ENCODE measurements at places on chromosomes 2 and 18.

DNA sequence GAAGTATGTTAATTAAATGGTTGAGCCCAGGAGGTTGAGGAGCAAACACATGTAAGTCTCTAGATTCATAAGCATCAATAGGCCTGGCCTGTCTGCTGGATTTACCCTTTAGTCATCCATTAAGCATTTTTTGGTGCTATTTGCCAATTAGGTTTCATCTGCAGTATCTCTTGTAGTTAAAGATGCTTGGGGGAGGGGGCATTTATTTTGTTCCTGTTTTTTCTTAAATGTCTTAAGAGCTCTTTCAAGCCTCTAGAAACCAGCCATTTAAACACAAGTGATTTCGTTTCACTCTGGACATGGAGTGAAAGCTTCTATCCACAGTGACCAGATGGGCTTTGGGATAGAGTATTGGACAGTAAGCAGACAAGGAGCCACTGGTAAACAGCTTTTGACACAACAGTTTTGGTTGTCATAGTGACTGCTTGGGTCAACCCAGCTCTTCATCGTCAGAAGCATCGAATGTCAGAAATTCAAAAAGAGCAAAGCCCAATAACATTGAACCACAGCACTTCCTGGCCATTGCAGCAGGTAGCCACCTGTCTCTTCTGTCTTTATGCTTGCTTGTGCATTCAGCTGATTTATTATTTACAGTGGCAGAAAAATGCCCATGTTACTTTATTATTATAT lies 4.9 kb downstream of the QPCT start:
- H3K36me3 ChIP-seq: no peaks in the 10 kb centered on the region
- H3K4me3 ChIP-seq: no peak overlapping the region
- H3K27ac ChIP-seq: no peak overlapping the region

DNA sequence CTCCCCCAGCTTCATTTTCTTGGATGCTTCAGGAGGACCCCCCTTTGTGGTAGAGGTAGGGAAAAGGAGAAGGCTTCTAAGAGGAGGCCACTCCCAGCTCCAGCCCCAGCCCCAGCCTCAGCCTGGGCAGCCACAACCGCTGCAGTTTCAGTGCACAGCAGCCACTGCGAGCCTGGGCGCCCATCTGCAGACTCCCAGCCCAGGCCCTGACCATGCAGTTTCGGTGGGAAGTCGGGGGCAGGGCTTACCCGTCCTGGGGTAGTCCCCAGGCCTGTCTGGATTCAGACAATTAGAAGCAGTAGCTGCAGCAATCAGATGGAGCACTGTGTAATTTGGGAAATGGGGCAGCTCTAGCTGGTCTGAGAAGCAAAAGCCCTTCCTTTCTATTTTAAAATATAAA lies 28.6 kb downstream of the ITM2C start:
- peaks cover 14% of the 10 kb centered on the region for H3K27me3 ChIP-seq
- no peaks in the 10 kb centered on the region for H3K36me3 ChIP-seq
- peaks cover 62% of the 10 kb centered on the region for H3K4me1 ChIP-seq
- H3K4me3 ChIP-seq: no peak overlapping the region

DNA sequence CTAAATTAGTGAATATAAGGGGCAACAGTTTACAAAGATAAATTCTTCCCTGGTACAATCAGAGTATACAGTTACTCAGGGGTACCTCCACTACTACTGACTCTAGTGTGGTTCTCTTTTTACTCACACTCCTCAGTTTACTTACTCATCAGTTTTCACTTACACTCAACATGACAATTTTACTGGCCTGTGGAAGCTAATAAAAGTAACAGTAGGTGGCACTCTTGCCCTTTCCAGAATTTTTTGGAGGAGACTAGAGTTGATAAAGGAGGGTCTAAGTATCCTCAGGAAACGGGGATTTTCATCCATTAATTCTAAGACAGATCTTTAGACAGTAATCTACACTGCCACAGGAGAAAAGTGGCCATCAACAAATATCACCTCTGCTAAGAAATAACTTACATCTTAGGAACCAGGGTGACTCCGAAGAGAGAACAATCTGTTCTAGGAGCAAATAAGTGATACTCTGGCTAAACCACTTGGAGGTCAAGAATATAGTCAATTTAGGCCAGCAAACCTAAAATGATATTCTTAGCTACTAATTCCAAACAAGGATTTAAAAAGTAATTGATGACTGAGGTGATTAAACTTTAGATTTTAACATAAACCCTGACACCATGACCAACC lies 61.3 kb downstream of the ATL2 start:
- H3K4me1 ChIP-seq: peaks cover 13% of the 10 kb centered on the region
- H3K27ac ChIP-seq: no peak overlapping the region
- no peak overlapping the region for H3K4me3 ChIP-seq
- no peak for DNase-seq
- peaks cover 55% of the 10 kb centered on the region for H3K36me3 ChIP-seq

GRCh38 chr2:24412812-24413211 lies 52.5 kb upstream of the ITSN2 start:
- DNase-seq: no peak
- no peaks in the 10 kb centered on the region for H3K36me3 ChIP-seq
- H3K27ac ChIP-seq: no peak overlapping the region
- no peaks in the 10 kb centered on the region for H3K4me1 ChIP-seq
- H3K27me3 ChIP-seq: peaks cover 1% of the 10 kb centered on the region
- H3K4me3 ChIP-seq: no peak overlapping the region

- H3K4me3 ChIP-seq: no peak within 1 kb of the TSS
- peaks cover 4% of the 10 kb centered on the region for H3K27me3 ChIP-seq
- H3K36me3 ChIP-seq: peaks cover 38% of the 10 kb centered on the region
These were observed at the start of gene DQX1 for GRCh38 chr2:74525717-74526648. Gene DQX1, minus strand, starts transcription at chr2:74526231. Its CDS starts 502 bp downstream, at chr2:74525729.

- no peak for DNase-seq
- no peak overlapping the region for H3K4me3 ChIP-seq
- H3K36me3 ChIP-seq: peaks cover 1% of the 10 kb centered on the region
- peak overlapping the region; percentile 91 for H3K27ac ChIP-seq
- H3K4me1 ChIP-seq: peaks cover 28% of the 10 kb centered on the region
- H3K27me3 ChIP-seq: no peaks in the 10 kb centered on the region
These were observed 214.2 kb upstream of the ACVR2A start for GRCh38 chr2:147630585-147630984.

GRCh38 chr2:161036926-161037325 lies 123.3 kb upstream of the TANK start:
- H3K27me3 ChIP-seq: no peaks in the 10 kb centered on the region
- no peak overlapping the region for H3K4me3 ChIP-seq
- H3K4me1 ChIP-seq: no peaks in the 10 kb centered on the region
- DNase-seq: no peak
- no peaks in the 10 kb centered on the region for H3K36me3 ChIP-seq
- no peak overlapping the region for H3K27ac ChIP-seq

GRCh38 chr2:29689666-29690065 lies 231.7 kb downstream of the ALK start:
- no peaks in the 10 kb centered on the region for H3K36me3 ChIP-seq
- H3K4me1 ChIP-seq: no peaks in the 10 kb centered on the region
- DNase-seq: no peak
- peaks cover 9% of the 10 kb centered on the region for H3K27me3 ChIP-seq
- H3K27ac ChIP-seq: no peak overlapping the region

- no peak for DNase-seq
- H3K4me3 ChIP-seq: no peak within 1 kb of the TSS
- no peak within 1 kb of the TSS for H3K27ac ChIP-seq
- H3K27me3 ChIP-seq: no peaks in the 10 kb centered on the region
These were observed at the start of gene ANKRD23 for GRCh38 chr2:96843538-96844268. Gene ANKRD23, minus strand, starts transcription at chr2:96844021. Its CDS starts 29 bp downstream, at chr2:96843992.

- DNase-seq: no peak
- H3K36me3 ChIP-seq: no peaks in the 10 kb centered on the region
- H3K4me1 ChIP-seq: no peaks in the 10 kb centered on the region
- no peaks in the 10 kb centered on the region for H3K27me3 ChIP-seq
- H3K4me3 ChIP-seq: no peak overlapping the region
These were observed 90.7 kb downstream of the NCKAP5 start for GRCh38 chr2:133477616-133477990.

DNA sequence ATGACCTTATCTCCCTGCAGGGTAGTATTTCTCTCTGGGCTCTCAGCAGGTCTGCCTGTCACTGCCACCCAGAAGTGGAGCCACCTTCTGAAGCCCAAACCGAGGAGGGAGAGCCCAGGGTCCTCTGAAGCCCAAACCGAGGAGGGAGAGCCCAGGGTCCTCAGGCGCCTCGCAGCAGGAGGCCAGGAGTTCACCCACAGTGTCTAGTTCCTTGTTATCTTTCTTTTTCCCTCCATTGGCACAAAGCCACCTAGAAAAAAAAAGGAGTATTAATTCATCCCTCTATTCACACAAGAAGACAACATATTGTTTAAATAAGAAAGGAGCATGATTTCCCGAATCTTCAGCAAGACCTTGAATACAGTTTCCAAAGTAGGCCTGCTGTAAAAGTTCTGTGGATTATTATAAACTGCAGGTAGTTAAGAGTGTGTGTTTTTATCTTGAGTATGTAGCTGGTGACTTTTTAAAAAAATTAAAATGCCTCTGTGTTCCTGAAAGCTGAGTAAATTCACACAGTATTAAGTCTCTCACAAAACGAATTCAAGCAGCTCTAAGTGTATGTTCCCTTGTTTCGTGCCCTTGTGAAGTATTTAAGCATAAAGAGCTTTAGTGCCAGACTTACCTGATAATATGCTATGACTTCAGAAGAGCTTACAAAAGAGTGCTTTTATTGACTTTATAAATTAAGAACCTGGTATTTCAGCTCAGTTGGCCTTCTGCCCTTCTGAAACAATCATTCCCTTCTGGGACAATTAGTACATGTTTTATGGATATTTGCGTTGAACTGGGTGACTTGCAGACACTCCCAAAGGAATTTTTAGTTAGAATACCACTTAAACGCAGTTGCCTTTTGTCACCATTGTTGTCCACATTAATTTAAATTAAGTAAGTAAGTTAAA lies 11.7 kb upstream of the GRHL1 start:
- peaks cover 4% of the 10 kb centered on the region for H3K4me1 ChIP-seq
- H3K27ac ChIP-seq: no peak overlapping the region
- DNase-seq: no peak
- H3K27me3 ChIP-seq: peaks cover 3% of the 10 kb centered on the region

- H3K36me3 ChIP-seq: no peaks in the 10 kb centered on the region
- H3K27me3 ChIP-seq: peaks cover 17% of the 10 kb centered on the region
- DNase-seq: no peak
- H3K27ac ChIP-seq: no peak overlapping the region
- no peak overlapping the region for H3K4me3 ChIP-seq
These were observed 20.3 kb downstream of the LONRF2 start for GRCh38 chr2:100301881-100302584.

DNA sequence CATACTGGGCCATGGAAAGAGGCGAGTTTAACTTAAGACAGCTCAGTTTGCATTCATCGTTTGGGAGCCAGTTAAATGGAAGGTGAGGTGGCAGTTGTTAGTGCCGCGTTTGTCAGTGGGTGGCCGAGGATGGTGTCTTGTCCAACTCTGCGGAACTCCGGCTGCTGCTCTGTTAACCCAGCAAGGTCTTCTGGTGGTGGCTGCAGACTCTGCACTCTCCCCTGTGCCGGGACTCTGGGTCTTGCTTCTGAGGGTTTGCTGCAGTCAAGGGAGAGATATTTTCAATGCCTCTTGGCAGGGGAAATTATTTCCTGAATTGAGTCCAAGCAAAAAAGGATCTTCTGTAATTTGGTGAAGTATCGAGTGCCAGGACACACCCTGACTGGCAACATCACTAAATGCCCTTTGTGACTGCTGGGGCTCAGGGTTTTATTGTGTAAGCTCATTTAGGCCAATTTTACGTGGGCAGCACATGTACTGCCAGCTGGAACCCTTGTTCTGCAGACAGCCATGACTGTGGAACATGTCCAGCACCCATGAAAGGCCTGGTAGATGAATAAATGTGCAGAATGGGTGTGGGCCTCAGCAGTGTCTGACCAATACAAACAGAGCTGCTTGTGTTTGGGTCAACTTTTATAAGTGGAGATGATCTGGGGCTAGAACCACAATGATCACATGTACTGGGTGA lies 58.1 kb downstream of the IL1R2 start:
- no peak overlapping the region for H3K27ac ChIP-seq
- H3K27me3 ChIP-seq: peaks cover 24% of the 10 kb centered on the region
- H3K36me3 ChIP-seq: no peaks in the 10 kb centered on the region
- H3K4me3 ChIP-seq: no peak overlapping the region
- peaks cover 6% of the 10 kb centered on the region for H3K4me1 ChIP-seq

GRCh38 chr2:11828933-11829323 lies 82.5 kb downstream of the LPIN1 start:
- no peaks in the 10 kb centered on the region for H3K27me3 ChIP-seq
- no peak overlapping the region for H3K27ac ChIP-seq
- peaks cover 10% of the 10 kb centered on the region for H3K36me3 ChIP-seq
- no peak for DNase-seq

DNA sequence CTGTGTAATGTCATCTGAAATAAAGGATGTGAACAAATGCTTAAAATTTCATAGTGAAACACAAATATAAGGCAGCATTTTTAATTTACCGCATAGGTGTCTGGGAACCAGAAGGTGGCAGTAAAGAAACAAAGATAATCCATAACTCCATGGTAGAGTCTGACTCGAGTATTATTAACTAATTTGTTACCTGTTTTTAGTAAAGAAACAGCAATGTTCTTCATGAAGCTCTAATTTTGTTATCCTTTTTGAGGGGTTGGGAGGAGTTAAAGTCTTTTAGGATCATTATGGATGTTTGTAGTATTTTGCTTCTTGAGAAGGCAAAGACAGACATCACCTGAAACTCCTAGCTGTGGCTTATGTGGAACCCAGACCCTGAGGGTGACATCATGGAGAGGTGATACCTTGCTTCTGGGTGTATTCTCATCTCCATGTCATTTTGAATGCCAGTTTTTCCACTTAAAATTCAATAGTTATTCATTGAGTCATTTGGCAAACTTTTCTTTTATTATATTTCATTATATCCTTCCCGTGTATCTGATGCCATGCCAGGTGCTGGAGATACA lies 286.2 kb upstream of the EPAS1 start:
- peaks cover 7% of the 10 kb centered on the region for H3K36me3 ChIP-seq
- no peak for DNase-seq
- peaks cover 2% of the 10 kb centered on the region for H3K4me1 ChIP-seq
- no peaks in the 10 kb centered on the region for H3K27me3 ChIP-seq

DNA sequence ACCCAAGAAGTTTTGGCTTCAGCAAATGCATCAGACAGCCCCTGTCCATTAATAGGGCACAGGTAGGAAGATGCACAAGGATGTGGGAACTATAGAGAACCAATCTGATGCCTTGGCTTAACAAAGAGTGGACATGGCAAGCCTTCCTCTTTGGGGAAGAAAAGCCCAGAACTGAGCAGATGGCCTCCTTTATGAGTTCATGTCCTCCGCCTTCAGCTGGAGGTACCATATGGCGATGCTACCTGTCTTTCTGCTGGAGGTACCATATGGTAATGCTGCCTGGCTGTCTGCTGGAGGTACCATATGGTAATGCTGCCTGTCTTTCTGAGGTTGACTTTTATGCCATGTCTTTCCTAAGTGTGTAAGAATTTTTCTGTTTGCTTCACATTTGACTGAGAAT lies 6.0 kb downstream of the RETREG2 start:
- H3K27ac ChIP-seq: peak overlapping the region; percentile 17
- H3K4me3 ChIP-seq: no peak overlapping the region
- peaks cover 45% of the 10 kb centered on the region for H3K4me1 ChIP-seq
- peaks cover 30% of the 10 kb centered on the region for H3K36me3 ChIP-seq
- H3K27me3 ChIP-seq: no peaks in the 10 kb centered on the region

DNA sequence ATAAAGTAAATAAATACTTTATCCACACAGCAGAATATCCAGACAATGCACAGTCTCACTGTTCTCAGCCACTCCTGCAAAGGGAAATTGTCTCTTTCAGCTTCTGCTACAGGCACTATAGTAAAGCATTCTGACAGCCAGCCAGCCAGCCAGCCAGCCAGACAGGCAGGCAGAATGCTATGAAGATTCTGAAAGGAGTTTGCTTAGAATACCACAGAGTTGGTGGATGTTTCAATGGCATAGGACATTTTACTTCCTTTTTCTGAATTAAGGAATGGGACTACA lies 116.1 kb upstream of the CYP26B1 start:
- H3K4me1 ChIP-seq: no peaks in the 10 kb centered on the region
- no peaks in the 10 kb centered on the region for H3K36me3 ChIP-seq
- no peak overlapping the region for H3K27ac ChIP-seq
- no peak for DNase-seq
- no peak overlapping the region for H3K4me3 ChIP-seq
